SK-N-MC (cell line): ENCODE measurements at places on chromosomes 3 and 15.

- no peak for DNase-seq
These were observed 79.3 kb downstream of the ATP10A start for GRCh38 chr15:25783607-25784540.

- DNase-seq: no peak
These were observed 15.9 kb upstream of the CHST2 start for GRCh38 chr3:143103652-143104051.

GRCh38 chr3:157836022-157836421 is 270.2 kb downstream of the SHOX2 start:
- no peak for DNase-seq

DNA sequence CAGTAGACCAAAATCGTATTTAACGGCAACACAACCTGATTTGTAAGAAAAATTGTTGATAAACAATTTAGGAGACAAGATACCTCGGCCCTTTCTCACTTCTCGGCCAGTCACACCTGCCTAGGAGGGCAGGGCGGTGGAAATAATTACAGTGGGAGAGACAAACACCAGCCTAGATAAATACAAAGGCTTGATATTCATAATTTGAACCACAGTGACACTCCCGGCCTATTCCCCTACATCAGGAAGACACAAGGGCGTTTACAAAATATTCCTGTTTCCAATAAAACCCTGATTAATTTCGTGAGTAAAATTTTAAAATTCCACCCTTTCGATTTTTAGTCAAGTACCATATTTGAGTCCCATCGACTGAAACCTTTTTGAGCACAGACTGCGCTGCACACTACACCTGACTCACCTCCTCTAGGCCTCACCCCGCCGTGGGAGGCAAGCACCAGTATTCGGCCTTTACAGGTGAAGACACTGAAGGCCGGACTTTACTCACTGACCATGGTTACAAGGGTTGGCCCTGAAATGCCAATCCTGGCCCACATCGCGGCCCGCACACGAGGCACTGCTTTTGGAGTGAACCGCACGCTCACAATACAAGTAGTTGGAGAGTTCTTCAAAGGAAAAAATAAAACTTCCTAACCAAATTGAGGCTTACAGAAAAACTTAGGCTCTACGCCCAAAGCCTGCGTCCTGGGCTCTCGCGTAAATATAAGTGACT is 794 bp downstream of the ARPP19 start:
- DNase-seq: no peak

- DNase-seq: no peak
These were observed 74.4 kb upstream of the HES1 start for GRCh38 chr3:194061421-194062030.

GRCh38 chr15:91186904-91187656 is 87.0 kb downstream of the SV2B start:
- peak; percentile 35 for DNase-seq

DNA sequence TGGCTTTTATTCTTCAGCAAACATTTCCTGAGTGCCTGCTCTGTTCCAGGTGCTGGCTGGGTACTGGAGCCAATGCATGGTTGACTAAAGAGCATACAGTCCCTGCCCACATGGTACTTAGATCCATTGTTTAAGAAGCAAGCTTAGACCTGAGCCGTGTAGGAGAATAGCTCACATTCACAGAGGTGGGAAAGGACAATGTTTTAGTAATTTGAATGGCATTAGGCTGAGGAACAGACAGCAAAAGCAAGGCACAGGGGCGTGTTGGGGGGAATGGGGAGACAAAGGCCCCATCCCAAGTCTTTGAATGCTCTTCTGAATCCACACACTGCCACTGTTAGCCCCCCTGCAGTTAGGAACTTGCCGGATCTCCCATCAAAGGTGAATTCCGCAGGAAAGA is 388.2 kb upstream of the RGMA start:
- DNase-seq: no peak

GRCh38 chr15:99123713-99124451 is 19.0 kb downstream of the SYNM start:
- DNase-seq: no peak

- no peak for DNase-seq
These were observed at the start of gene RFTN1 for GRCh38 chr3:16513141-16514020. RFTN1 (minus strand) TSS chr3:16513699; CDS start chr3:16493869, 19,830 bp downstream.

DNA sequence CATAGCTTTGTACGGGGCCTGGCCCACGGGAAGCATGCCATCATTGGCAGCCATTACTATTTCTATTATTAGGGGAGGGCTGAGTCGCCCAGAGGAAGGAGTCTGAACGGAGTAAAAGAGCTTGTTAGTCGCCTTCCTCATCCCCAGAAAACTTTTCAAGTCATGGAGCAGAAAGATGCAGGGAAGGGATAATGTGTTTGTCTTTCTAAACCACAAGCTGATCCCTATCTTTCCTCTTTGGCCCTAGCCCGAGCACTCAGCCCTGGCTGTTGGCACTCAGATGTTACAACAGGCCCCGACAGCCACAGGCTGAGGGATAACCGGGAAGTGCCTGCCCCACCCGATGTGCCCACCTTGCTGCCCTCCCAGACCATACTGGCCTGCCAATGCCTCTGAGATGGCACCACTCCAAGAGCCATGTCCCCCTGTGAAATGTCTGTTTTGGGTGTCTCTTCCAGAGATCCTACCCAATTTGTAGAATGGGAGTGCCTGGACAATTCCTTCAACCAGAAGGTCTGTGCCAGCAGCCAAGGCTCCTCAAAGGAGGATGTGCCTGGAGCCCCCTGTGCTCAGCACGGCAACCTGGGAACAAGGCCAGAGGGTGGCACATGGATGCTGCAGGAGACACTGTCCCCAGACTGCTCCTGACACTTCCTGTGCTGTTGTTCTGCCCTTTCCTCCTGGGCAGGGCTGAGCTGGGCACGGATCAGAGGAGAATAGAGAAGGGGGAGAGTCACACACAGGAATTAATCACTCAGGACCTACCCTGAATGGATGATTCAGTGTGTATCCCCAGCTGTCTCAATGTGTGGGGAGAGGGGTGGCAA is 10.8 kb downstream of the PAK6 start:
- DNase-seq: no peak

DNA sequence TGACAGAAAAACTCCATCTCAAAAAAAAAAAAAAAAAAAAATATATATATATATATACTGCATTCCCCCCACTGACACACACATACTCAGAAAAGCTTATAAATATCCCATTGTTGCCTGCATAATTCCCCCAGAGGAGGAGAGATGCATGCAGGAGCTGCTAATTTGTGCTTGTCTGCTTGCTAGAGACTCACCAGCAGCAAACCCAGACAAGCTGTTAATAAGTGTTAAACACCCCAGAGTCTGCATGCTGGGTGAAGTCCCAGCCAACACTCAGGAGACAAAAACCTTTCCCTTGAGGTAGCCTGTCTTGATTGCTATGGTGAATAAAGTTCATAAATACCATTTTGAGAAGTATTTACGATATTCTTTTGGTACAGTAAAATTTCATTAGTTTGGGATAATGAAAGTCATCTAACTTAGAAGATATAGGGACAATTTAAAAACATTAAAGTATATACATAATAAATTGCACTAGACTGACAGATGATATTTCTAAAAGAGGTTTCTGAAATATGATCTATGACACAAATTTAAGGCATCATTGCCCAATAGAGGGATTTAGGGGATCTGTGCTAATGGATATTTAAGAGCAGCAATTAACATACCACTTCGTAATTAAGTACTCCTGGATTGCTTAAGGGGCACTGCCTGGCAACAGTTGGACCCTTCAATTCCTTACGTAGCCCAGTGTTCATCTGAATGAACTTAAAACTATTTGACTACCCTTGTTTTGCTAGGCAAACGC is 400.0 kb upstream of the C2CD4B start:
- no peak for DNase-seq

DNA sequence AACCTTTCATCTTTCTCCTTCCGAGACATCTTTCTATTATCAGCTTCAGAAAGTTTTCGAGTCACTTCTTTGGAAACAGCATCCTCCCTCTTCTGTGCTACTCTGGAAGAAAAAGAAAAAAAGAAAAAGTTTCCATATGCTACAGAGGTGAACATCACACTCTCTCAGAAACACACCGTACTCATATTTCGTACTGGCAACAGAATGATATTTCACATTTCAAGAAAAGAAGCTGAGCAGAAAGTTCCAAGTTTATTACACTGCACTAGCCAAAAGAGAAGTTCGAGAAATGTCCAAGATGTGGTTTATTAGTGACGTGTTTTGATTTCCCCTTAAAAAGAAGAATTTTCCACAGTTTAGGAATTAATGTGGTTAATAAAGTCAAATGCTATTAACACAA is 6.0 kb downstream of the SSR3 start:
- DNase-seq: no peak

- DNase-seq: no peak
These were observed 60.9 kb downstream of the MORC1 start for GRCh38 chr3:109057056-109057455.

DNA sequence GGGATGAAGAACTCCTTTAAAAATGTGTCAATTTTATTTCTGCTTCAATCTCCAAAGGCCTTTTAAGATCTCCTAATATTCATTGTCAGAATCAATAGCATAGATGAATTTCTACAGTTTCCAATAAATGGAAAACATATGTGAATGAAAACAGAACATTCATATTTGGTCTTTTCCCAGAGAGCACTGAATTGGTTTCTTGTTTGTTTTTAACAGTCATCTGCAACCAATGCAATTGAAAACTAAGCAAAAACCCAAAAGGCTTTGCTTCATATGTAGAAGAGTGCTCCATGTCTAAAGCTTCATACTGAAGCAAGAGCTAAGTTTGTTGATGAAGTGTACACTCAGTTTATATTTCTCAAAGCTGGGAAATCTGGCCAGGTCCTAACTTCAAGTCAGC is 426.5 kb upstream of the CDIN1 start:
- no peak for DNase-seq
